ENCODE measurements at places on chromosomes 12 and 14.

DNA sequence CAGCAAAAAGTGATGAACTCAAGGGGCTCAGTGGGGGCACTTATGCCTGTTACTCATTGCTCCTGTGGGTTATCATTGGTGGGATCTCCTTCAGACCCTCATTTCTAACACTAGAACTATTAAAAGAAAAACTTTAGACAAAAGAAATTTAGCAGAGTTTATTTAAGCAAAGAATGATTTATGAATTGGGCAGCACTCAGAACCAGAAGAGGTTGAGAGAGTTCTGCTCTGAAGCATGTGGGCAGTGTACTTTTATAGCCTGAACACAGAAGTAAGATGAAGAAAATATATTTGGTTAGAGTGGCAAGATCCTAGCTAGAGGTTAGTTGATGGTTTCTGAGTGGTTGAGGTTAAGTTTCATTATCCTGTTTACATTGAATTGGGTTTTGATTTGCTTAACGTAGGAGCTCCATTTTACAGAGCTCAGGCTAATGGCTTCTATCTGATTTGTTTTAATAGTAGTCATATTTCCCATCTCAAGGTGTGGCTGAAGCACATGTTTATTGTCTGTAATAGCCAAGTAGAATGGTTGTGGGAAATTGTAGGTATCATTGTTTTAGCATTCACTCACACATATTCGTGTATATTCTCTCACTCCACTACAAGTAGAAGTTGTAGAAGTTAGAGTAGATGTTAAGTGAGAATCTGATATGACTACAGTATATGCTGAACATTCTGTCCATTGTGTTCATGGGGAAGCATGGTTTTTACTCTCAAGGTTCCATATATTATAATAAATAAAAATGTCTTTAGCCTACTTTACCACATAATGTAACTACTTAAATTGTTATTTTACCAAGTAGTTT, 27.6 kb downstream of the LEMD3 start:
- no peak for DNase-seq

DNA sequence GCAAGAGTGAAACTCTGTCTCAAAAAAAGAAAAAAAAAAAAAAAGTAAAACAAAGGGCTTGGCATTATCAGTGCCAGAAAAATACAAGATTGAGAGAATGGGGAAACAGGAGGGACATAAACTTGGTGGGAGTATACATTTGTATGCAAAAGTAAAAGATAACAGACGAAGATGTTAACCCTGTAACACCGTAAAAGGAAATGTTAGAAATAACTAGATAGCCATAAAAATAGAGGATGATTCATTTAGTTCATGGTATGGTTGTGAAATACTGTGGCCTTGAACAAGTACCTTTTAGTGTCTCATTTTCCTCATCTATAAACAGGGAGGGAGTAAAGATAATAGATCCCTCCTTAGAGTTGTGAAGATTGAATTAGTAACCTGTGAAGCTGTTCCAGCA, 33.3 kb downstream of the ATP2A2 start:
- no peak for DNase-seq

DNA sequence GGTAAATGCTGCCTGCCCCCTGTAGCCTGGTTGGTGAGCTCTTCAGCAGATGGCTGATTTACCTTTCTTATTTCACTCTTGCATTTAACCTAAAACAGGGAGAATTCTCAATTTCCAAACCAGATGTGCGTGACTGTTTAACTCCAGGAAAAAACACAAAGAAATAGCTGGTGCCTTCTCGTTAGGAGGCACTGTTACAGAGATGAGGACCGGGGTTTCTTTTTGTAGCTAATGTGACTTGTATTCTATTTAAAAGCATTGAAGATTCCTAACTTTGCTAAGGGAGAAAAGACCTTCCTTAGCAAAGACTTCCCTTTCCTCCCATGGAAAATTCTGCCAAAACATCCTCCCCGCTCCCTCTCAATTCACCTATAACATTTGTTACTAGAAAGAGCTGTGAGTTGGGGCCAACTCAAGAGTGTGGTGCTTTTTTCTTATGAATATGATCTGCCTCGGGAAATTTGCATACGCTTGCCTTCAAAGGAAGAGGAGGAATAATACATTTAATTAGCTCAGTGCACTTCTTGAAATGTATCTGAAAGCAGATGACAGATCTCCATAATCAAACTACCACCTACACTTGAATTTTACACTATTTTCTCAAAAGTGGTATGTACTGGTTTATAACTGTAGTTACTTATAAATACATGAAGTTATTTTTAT, 102.0 kb upstream of the ARID2 start:
- no peak for DNase-seq

- no peak for DNase-seq
Observed at GRCh38 chr14:70654632-70655031, 12.9 kb downstream of the TTC9 start.

All from erythroblast (primary cell).